ENCODE measurements at places on chromosomes 16 and 17.

- no peaks in the 10 kb centered on the region for H3K36me3 ChIP-seq
- peak overlapping the region; percentile 82 for H3K4me3 ChIP-seq
- no peaks in the 10 kb centered on the region for H3K27me3 ChIP-seq
Observed at GRCh38 chr17:81044764-81045589, 10.0 kb downstream of the BAIAP2 start.

- no peaks in the 10 kb centered on the region for H3K36me3 ChIP-seq
- peak; percentile 91 for DNase-seq
- H3K27me3 ChIP-seq, result peaks cover 87% of the 10 kb centered on the region
Observed at GRCh38 chr17:44968225-44969143, at the start of gene C1QL1. TSS of gene C1QL1 (minus strand) at chr17:44968303. CDS start at chr17:44968048, 255 bp downstream.

GRCh38 chr17:1365445-1366039 is 34.5 kb downstream of the YWHAE start:
- no peaks in the 10 kb centered on the region for H3K27me3 ChIP-seq
- peaks cover 23% of the 10 kb centered on the region for H3K4me1 ChIP-seq
- peaks cover 24% of the 10 kb centered on the region for H3K36me3 ChIP-seq
- H3K27ac ChIP-seq, result peak overlapping the region; percentile 29
- DNase-seq, result no peak

DNA sequence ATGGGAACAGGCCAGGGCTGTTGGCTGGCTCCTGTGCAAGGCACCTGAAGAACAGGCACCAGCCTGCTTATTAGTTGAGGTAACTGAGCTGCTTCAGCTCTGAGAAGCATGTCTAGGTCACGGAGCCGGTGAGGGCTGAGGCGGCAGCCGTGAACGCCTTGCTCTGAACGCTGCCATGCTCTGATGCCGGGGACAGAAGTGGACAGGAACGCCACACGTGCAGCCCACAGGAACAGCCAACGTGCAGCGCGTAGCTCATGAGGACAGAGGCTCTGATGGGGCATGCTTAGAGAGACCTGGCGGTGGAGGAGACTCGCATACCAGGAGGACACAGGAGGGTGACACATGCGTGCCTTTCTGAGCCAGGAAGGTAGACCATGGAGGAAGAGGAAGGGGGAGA is 25.6 kb downstream of the USP22 start:
- H3K36me3 ChIP-seq, result peaks cover 47% of the 10 kb centered on the region
- no peak overlapping the region for H3K27ac ChIP-seq
- H3K4me1 ChIP-seq, result peaks cover 6% of the 10 kb centered on the region

DNA sequence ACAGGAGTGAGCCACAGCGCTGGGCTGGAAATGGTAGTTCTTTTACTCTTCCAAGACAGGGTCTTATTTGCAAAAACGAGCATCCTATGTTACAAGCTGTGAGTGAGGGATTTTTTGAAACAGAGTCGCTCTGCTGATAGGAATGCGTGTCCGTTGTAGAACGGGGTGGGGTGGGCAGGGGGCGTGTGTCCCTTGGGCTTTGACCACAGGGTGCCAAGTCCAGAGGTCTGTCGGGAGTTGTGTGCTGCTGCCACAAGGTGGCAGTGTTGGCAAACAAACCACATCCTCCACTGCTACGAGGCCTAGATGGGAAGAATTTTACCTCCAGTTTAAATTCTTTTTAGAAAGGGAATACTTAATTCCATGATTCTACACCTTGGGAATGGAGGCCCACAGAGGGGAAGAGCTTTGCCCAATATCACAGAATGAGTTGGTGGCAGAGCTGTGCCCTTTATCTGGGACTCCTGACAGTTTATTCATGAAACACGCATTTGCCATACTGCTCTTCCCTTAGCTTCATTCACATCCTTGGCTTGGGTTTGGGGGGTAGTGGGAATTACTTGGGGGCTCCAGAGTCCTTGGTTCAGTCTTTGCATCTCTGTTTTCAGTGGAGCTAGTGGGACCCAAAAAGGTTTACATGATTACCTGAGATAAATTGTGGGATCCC is 30.6 kb upstream of the ETV4 start:
- peak overlapping the region; percentile 62 for H3K4me3 ChIP-seq
- H3K4me1 ChIP-seq, result peaks cover 58% of the 10 kb centered on the region
- no peak overlapping the region for H3K27ac ChIP-seq
- H3K27me3 ChIP-seq, result peaks cover 6% of the 10 kb centered on the region
- H3K36me3 ChIP-seq, result no peaks in the 10 kb centered on the region

DNA sequence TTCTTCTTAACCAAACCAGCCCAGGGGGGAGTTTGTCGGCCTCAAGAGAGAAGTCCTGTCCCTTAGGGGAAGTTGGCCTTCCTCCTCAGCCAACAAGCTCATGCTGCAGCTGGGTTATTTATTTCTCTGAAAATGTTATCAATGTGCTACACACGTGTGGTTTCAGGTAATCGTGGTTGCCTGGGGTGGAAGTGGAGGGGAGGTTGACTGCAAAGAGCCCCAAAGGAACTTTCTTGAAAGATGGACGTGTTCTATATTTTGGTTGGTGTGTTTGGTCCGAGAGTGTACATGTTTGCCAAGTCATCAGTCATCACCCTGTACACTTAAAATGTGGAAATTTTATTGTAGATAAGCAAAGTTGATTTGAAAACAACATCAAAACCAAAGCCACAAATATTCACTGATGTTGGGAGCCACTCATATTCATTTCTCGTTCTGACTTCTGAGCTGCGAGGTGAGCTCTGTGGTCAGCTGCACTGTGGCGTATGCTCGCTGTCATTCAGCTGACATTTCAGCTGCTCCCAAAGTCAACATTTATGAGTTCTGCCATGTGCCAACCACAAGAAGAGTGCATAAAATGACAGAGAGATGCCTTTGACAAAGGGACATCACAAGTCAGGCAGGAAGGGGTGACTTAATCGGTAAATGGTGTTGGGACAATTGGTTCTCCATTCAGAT is 26.5 kb upstream of the ADGRG1 start:
- no peaks in the 10 kb centered on the region for H3K36me3 ChIP-seq
- peaks cover 4% of the 10 kb centered on the region for H3K4me1 ChIP-seq
- no peak overlapping the region for H3K27ac ChIP-seq
- no peak for DNase-seq

GRCh38 chr17:70123193-70123592 is 46.1 kb upstream of the KCNJ2 start:
- H3K4me1 ChIP-seq, result peaks cover 21% of the 10 kb centered on the region
- peak overlapping the region; percentile 2 for H3K27ac ChIP-seq
- H3K4me3 ChIP-seq, result no peak overlapping the region

GRCh38 chr17:65487161-65487560 is 74.3 kb downstream of the AXIN2 start:
- H3K4me1 ChIP-seq, result peaks cover 9% of the 10 kb centered on the region
- H3K36me3 ChIP-seq, result no peaks in the 10 kb centered on the region
- no peak for DNase-seq
- no peak overlapping the region for H3K4me3 ChIP-seq

DNA sequence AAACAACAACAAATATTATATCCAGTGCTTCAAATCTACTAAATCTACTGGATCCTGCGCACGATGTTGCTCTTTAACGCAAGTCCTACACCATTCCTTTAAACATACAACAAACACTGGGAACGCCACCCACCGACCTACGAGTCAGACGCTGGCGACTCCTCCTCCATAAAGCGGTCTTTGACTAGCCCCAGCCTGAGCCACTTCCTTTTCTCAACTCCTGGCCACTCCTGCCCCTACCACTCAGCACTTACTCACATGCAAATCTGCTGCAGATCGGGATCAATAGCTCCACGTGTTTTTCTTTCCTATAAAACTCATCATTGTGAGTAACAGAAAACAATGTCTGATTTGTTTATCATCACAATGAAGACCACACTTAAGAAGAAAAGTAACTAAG is 32.8 kb upstream of the MNT start:
- H3K4me1 ChIP-seq, result peaks cover 20% of the 10 kb centered on the region
- H3K27ac ChIP-seq, result no peak overlapping the region
- no peaks in the 10 kb centered on the region for H3K27me3 ChIP-seq
- no peak for DNase-seq

GRCh38 chr17:83041305-83041704 is 38.1 kb upstream of the METRNL start:
- H3K4me1 ChIP-seq, result peaks cover 8% of the 10 kb centered on the region
- H3K27me3 ChIP-seq, result no peaks in the 10 kb centered on the region

GRCh38 chr16:64409783-64410210 is 712.1 kb downstream of the CDH11 start:
- H3K4me3 ChIP-seq, result no peak overlapping the region
- H3K4me1 ChIP-seq, result peaks cover 5% of the 10 kb centered on the region
- H3K36me3 ChIP-seq, result no peaks in the 10 kb centered on the region

DNA sequence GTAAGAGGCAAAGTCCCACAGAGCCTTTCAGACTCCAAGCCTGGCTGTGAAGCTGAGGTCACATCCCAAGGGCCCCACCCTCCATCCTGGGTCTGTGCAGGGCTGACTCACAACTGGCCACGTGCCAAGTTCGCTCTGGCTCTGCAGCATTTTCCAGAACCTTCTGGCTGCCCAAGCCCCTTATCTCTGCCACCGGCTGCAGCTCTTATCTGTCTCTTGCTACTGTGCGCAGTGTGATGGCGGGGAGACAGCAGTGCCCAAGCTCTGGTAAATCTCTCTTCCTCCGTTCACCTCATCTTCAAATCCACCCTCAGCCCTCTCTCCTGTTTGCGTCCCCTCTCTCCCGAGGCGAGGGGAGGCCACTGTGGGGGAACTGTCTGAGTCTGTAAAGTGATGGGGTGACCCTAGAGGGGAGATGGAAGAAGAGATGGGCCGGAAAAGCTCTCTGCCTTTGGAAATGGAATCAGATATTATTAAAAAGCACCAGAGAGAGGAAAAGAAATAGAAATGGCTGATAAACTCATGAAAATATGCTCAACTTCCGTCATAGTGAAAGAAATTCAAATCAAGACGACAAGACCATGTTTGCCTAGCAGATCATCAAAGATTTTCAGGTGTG is 162.7 kb upstream of the CDC42EP4 start:
- H3K36me3 ChIP-seq, result peaks cover 10% of the 10 kb centered on the region
- no peak for DNase-seq
- H3K27ac ChIP-seq, result peak overlapping the region; percentile 51

DNA sequence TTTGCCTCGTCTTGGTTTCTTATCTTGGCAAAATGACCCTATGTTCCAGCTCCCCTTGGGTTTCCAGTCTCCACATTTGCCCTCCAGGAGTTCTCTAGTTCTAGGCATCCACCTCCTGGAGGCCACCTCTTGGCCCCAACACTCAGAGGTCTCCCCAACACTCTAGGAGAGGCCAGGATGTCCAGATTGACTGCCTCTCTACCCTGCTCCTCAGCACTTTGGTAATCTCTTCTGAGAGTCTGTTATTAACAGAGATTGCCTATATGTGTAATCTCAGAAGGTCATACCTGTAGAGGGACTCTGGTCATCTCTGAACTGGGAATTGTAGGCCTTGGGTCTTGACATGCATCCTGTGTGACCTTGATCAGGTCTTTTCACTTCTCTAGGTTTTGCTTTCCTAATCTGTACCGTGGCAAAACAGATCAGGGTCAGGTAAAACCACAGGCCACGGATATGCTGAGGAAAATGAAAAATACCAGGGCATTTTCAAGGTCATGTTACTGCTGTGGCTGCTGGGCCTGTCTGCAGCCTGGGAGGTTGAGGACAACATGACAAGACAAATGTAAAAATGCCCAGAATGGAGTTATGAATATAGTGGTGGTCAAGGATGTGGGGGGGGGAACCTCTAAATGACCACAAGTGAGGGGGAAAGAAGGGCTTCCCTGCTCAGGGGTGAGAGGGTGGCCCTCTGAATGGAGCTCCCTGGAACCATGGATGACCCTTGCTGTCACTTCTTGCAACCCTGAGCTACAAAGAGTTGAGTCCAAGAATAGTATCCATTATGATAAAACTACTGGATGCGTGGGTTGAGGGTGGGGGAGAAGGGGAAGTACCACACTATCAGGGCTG is 5.0 kb upstream of the CCL4L2 start:
- no peak overlapping the region for H3K4me3 ChIP-seq
- H3K36me3 ChIP-seq, result no peaks in the 10 kb centered on the region
- H3K27ac ChIP-seq, result no peak overlapping the region
- peaks cover 6% of the 10 kb centered on the region for H3K4me1 ChIP-seq
- DNase-seq, result peak; percentile 40

GRCh38 chr17:43217614-43218087 is 6.0 kb downstream of the TMEM106A start:
- H3K27ac ChIP-seq, result peak overlapping the region; percentile 31
- H3K4me3 ChIP-seq, result no peak overlapping the region
- no peaks in the 10 kb centered on the region for H3K27me3 ChIP-seq
- peaks cover 9% of the 10 kb centered on the region for H3K4me1 ChIP-seq
- no peaks in the 10 kb centered on the region for H3K36me3 ChIP-seq
- DNase-seq, result no peak

GRCh38 chr17:12765548-12765947 is 23.8 kb upstream of the ARHGAP44 start:
- H3K27ac ChIP-seq, result no peak overlapping the region
- H3K4me1 ChIP-seq, result no peaks in the 10 kb centered on the region
- DNase-seq, result no peak
- H3K27me3 ChIP-seq, result peaks cover 17% of the 10 kb centered on the region
- H3K4me3 ChIP-seq, result no peak overlapping the region

- H3K36me3 ChIP-seq, result no peaks in the 10 kb centered on the region
- H3K27ac ChIP-seq, result no peak overlapping the region
- DNase-seq, result no peak
- H3K4me1 ChIP-seq, result no peaks in the 10 kb centered on the region
Observed at GRCh38 chr16:49485663-49486062, 112.1 kb downstream of the C16orf78 start.

DNA sequence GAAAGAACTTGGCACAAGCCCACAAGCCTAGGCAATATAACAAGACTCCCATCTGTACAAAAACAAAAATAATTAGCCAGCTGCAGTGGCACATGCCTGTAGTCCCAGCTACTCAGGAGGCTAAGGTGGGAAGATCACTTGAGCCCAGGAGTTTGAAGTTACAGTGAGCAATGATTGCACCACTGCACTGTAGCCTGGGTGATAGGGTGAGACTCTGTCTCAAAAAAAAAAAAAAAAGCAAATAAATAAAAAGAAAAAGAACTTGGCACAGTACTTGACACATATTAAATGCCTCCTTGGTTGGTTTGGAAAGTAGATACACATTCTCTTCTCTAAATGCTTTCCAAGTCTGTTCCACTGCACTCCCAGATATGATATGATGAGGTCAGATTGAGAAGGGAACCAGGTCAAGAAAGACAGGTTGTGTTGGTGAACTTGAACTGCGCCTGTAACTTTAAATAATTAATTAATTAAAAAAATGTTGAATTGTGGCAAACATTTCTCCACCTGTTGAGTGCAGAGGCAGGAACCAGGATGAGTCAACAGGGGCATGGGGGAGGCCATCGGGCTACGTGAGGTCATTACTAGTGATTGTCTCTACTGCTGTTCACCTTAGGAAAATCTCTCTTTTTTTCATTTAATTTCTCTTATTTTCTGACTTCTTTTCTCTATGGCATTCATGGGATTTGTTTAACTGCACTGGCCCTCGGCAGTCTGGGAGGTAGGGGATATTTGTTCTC is 25.9 kb upstream of the EFCAB13 start:
- H3K27me3 ChIP-seq, result no peaks in the 10 kb centered on the region
- no peaks in the 10 kb centered on the region for H3K36me3 ChIP-seq
- peaks cover 3% of the 10 kb centered on the region for H3K4me1 ChIP-seq
- H3K4me3 ChIP-seq, result no peak overlapping the region
